GM12892 (cell line): ENCODE measurements at places on chromosomes 11 and 22.

DNA sequence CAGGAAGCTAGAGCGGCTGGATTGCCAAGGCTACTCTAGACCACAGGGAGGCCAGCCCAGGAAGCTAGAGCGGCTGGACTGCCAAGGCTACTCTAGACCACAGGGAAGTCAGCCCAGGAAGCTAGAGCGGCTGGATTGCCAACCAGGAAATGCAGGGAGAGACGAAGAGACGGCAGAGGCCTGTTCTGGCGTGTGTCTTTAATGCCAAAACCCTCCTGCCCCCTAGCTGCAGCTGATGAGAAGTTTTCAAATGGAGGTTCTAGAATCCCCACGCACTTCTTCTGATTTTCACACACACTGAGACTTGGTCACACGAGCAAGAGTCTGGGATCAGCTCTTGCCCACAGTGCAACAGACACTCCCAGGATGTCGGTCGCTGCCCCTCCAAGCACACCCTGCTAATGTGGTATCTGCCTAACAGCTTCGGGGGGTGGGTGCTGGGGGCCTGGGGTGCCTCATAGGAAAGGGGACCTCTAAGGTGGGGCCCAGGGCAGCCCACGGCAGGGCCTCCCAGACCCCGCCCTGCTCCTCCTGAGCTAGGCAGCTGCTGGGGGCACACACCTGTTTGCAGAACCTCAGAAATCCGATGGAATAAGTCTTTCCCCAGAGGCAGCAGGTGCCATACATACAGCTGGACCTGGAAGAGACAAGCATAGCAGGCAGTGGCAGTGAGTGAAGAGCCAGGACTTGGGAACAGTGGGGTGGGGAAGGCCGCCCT lies 28.5 kb downstream of the MAFF start:
- DNase-seq, result no peak

- DNase-seq, result no peak
These were observed 58.6 kb upstream of the PRDM11 start for GRCh38 chr11:45087900-45088160.

- no peak for DNase-seq
These were observed 27.7 kb downstream of the SLC36A4 start for GRCh38 chr11:93169950-93170561.

- no peak for DNase-seq
These were observed 357.9 kb downstream of the TENM4 start for GRCh38 chr11:79082907-79083306.

GRCh38 chr11:92053216-92053615 lies 171.4 kb upstream of the FAT3 start:
- no peak for DNase-seq
